ENCODE measurements at places on chromosomes 4 and X.
A peak's percentile ranks its signal among the peaks of the same experiment; 100 is the strongest.

GRCh38 chr4:8200302-8200975, 1.3 kb downstream of the SH3TC1 start:
- no peak for DNase-seq

- DNase-seq, result no peak
Observed at GRCh38 chr4:2794486-2795299, 1.8 kb downstream of the SH3BP2 start.

- no peak for DNase-seq
Observed at GRCh38 chr4:123477711-123478209, 81.2 kb downstream of the SPRY1 start.

- no peak for DNase-seq
Observed at GRCh38 chrX:125405339-125405738, 85.7 kb downstream of the TEX13C start.

DNA sequence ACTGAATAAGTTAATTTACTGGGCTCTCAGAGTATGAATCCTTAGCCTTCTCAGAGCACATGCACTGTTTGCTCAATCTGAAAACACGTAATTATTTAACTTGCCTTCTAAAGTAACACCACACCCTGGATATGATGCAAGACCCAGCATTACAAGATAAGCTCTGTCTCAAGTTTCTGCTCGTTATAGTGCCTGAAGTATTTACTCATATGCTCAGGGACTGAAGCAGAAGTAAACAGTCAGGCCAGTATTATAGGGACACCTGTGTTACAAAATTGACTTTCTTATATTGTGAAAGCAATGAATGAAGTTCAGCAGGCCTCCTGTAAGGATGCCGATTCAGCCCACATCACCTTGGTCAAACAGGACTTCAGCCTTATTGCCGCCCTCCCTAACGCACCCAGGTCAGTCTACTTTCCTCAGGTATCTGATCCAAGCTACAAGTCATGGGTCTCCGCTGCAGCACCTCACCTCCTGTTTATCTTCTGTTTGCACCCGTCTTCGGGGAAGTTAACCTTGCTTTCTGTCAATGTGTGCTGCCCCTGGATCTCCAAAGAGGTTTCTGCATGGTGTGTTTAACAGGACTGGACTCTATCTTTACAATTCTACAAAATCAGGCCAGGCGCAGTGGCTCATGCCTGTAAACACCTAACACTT, 42.8 kb upstream of the KLF3 start:
- DNase-seq, result peak; percentile 17

DNA sequence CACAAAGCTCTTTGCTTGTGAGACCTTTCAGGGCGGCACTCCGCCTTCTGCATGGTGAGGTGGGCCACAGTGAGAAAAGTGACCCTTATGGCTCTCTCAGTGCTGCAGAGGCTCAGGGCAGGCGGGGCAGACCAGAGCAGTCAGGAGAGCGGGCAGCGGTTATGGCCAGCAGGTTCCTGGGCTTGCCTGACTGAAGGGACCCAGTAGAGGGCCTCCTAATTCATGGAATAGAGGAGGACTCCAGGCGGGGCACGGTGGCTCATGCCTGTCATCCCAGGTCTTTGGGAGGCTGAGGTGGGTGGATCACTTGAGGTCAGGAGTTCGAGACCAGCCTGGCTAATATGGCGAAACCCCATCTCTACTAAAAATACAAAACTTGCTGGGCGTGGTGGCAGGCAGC, 91.4 kb downstream of the CLNK start:
- no peak for DNase-seq

DNA sequence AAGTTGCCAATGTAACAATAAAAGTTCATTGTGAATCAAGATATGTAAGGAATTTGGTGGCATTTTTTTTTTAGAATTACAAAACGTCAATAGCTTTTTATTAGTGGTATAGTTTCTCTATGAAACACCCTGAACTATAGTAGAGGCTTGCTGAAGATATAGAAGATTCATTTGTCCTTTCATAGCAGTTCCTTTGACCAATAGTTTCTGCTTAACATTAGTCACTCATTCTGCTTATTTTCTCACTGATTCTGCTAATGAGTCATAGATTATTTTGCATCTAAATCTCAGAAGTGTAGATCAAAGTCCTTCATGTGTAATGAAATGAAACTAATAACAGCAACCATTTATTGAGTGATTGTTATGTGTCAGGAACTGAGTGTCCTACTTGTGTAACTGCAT, 205.0 kb upstream of the TET2 start:
- no peak for DNase-seq
